ENCODE measurements at places on chromosomes 11 and 22. TPM values are rescaled to one million over a fixed set of nuclear protein-coding genes. Genes with fewer than 3 reads are reported as not detected.

Gene DMC1
- total RNA-seq, result 4.2 TPM

DNA sequence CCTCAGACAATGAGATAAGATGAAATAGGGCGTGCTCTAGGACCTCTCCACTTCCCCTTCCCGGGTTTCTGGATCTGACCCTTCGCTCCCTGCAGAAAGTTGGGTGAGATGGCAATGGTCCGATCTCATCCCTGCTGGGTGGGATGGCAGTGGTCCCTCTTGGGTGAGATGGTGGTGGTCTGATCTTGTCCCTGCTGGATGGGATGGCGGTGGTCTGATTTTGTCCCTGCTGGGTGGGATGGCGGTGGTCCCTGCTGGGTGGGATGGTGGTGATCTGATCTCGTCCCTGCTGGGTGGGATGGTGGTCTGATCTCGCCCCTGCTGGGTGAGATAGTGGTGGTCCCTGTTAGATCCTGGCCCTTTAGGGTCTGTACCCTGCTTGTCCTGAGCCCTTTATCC is 21.3 kb downstream of the ST14 start:
- H3K27ac ChIP-seq, result no peak overlapping the region
- H3K36me3 ChIP-seq, result no peaks in the 10 kb centered on the region
- H3K27me3 ChIP-seq, result no peaks in the 10 kb centered on the region
- peaks cover 32% of the 10 kb centered on the region for H3K4me1 ChIP-seq

GRCh38 chr11:69797156-69797555 is 22.0 kb upstream of the FGF4 start:
- DNase-seq, result no peak
- H3K4me3 ChIP-seq, result no peak overlapping the region
- peaks cover 4% of the 10 kb centered on the region for H3K4me1 ChIP-seq
- H3K36me3 ChIP-seq, result no peaks in the 10 kb centered on the region
- no peak overlapping the region for H3K27ac ChIP-seq

DNA sequence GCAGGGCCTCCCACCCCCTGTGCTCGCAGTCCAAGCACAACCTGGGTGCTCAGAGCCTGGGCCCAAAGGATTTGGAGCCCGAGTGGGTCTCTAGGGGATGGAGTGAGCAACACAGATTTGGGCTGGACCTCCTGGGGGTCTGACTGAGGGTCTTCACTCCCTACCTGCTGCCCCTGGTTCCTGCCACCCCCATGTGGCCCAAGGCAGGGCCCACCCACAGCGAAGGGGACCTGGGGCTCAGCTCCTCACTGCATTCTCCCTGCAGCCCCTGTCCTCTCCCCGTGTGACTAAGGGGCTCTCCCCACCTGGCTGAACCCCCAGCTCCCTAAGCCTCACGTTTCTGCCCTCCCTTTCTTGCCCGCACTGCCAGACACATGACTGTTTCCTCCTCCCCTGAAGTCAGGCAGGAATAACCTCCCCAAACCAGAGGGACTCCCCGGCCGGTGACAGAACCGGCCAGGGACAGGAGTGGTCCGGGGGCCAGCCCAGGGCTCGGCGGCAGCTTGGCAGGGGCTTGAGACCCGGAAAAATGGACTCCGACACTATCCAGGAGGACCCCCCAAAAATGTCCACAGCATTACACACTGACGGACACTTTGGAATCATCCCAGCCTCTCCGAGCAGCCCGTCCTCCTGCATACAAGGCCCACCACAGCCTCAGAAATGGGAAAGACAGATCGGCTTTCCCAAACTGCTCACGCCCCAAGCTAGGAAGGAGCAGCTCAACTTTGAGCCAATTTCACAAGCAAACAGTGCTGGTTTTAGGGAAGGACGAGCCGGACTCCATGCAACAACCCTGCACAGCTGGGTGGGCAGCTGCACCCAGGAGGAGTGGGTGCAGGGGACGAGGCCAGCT is 57.8 kb downstream of the BRD1 start:
- H3K27me3 ChIP-seq, result no peaks in the 10 kb centered on the region
- no peak overlapping the region for H3K4me3 ChIP-seq
- H3K27ac ChIP-seq, result no peak overlapping the region
- peaks cover 20% of the 10 kb centered on the region for H3K36me3 ChIP-seq
- peaks cover 32% of the 10 kb centered on the region for H3K4me1 ChIP-seq

Gene PARVG
- total RNA-seq, result 3.0 TPM

- H3K4me1 ChIP-seq, result peaks cover 40% of the 10 kb centered on the region
- no peak for DNase-seq
- no peaks in the 10 kb centered on the region for H3K36me3 ChIP-seq
Observed at GRCh38 chr11:68211546-68211945, 1.6 kb downstream of the KMT5B start.

DNA sequence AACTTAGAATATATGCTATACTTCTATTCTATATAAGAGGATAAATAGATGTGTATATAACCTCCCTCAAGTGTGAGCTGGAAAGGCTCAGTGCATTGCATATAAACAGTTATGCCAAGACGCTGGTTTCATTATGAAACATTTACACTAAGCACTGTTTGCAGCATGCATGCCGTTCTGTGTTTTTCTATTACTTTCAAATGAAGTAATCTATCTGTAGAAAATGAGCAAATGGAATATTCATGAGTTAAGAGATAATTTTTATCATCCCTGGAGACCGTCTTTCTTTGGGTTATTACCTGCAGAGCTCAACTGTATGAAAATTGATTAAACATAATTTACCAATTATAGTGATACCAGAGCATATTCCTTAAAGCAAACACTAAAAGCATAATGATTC is 925.7 kb upstream of the CCDC90B start:
- H3K4me3 ChIP-seq, result no peak overlapping the region
- no peaks in the 10 kb centered on the region for H3K36me3 ChIP-seq
- no peak overlapping the region for H3K27ac ChIP-seq
- no peak for DNase-seq
- no peaks in the 10 kb centered on the region for H3K27me3 ChIP-seq

Gene OR2AG1
- total RNA-seq, result not detected

DNA sequence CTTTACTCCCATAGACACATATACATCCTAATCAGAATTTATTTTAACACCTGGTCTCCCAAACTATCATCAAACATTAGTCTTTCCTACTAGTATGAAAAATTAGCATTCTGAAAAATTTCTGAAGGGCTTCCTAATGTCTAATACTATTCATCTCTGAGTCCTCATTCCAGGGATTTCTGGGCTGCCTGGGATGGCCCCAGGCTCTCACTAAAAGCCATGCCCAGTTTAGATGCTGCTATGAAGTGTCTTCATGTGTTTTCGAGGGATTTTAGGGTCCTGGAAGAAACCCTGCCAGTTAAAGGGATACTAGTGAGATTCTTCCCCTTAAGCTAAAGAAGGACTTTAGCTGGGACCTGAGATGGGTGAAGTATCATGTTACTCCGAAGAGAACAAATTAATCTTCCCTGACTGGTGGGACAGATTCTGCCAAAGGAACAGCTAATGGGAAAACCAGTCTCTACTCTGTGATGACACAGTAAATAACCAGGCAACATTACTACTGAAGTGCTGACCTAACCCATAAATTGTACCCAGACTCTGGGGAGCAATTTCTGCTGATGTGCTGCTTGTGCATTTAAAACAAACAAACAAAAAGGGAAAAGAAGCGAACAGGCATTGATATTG is 342.6 kb downstream of the SOX6 start:
- H3K36me3 ChIP-seq, result no peaks in the 10 kb centered on the region
- no peak overlapping the region for H3K4me3 ChIP-seq

DNA sequence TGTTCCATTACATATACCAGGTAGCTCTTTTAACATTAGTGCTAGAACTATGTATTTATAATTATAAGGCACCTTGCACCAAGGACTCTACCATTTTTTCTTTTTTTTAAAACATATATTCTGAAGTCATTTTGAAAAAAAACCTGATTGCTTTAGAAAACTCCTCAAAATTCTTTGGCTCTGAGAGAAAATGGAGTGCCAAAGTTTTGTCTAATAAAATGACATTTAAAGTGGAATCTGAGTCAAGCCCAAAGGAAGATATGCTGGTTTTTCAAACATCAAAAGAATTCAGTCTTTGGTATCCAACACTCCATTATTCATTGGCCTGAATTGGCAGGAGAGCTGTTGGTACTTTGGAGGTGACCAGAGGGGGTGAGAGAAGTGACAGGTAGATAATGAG is 116.5 kb downstream of the ME3 start:
- peaks cover 3% of the 10 kb centered on the region for H3K36me3 ChIP-seq
- H3K27me3 ChIP-seq, result no peaks in the 10 kb centered on the region
- DNase-seq, result peak; percentile 46
- no peak overlapping the region for H3K27ac ChIP-seq
- H3K4me1 ChIP-seq, result peaks cover 14% of the 10 kb centered on the region

- no peak overlapping the region for H3K4me3 ChIP-seq
- no peak for DNase-seq
- H3K27me3 ChIP-seq, result no peaks in the 10 kb centered on the region
- H3K4me1 ChIP-seq, result peaks cover 46% of the 10 kb centered on the region
- no peak overlapping the region for H3K27ac ChIP-seq
Observed at GRCh38 chr11:60868682-60869450, 1.5 kb downstream of the ZP1 start.

GRCh38 chr11:9193316-9193715 is 71.8 kb downstream of the DENND5A start:
- H3K4me3 ChIP-seq, result no peak overlapping the region
- H3K27ac ChIP-seq, result no peak overlapping the region
- H3K36me3 ChIP-seq, result peaks cover 28% of the 10 kb centered on the region
- no peaks in the 10 kb centered on the region for H3K4me1 ChIP-seq

DNA sequence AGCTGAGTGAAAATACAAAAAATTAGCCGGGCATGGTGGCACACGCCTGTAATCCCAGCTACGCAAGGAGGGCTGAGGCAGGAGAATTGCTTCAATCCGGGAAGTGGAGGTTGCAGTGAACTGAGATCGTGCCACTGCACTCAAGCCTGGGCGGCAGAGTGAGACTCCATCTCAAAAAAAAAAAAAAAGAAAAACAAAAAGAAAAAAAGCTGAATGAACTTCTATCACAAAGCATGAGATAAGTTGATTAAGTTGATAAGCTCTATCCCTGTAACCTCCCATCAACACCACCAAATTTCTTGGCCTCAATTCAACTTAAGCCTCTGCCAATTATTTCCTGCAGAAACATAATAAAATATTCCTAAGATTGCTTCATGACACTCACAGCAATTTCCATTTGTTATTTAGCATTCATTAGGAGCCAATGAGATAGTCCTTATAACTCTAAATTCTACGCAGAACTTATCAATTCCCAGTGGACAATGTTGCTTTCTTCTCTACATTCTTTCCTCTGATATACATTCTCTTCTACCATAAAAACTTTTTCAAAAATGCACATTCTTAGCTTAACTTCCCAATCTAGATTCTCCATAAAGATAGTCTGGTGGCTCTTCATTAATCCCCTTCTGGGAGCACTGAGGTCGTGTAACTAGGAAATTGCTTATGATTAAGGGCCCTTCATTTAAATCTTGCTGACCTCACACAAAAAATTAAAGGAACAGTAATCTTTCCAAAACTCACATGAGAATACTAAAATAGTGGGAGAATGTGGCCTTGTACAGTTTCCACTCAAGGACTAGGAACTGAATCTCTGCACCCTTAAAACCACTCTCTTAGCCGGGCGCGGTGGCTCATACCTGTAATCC is 2.9 kb downstream of the AMBRA1 start:
- peaks cover 11% of the 10 kb centered on the region for H3K4me1 ChIP-seq
- DNase-seq, result no peak
- H3K27me3 ChIP-seq, result no peaks in the 10 kb centered on the region

- no peak for DNase-seq
- no peaks in the 10 kb centered on the region for H3K27me3 ChIP-seq
- no peaks in the 10 kb centered on the region for H3K4me1 ChIP-seq
- H3K36me3 ChIP-seq, result no peaks in the 10 kb centered on the region
Observed at GRCh38 chr11:81331611-81332235, 1401.9 kb downstream of the FAM181B start.

DNA sequence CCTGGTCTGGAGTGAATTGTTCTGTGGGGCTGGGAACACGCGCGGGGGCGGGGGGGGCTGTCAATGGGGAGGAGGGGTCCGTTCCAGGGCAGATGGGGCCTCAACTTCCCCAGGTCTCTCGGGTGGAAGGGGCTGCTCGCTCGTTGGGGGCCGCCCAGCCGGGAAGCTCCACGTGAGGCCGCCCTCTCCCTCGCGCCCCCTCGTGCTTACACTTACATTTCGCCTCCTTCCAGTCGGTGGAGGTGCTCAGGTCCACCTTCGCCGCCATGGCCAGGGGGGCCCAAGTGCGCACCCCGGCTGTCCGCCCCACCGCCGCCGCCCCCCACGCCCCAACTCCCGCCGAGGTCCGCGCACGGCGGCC is 452 bp downstream of the MACROD1 start:
- H3K4me3 ChIP-seq, result peak overlapping the region; percentile 68
- peak; percentile 48 for DNase-seq
- peaks cover 27% of the 10 kb centered on the region for H3K4me1 ChIP-seq
- no peaks in the 10 kb centered on the region for H3K27me3 ChIP-seq
- peak overlapping the region; percentile 87 for H3K27ac ChIP-seq

DNA sequence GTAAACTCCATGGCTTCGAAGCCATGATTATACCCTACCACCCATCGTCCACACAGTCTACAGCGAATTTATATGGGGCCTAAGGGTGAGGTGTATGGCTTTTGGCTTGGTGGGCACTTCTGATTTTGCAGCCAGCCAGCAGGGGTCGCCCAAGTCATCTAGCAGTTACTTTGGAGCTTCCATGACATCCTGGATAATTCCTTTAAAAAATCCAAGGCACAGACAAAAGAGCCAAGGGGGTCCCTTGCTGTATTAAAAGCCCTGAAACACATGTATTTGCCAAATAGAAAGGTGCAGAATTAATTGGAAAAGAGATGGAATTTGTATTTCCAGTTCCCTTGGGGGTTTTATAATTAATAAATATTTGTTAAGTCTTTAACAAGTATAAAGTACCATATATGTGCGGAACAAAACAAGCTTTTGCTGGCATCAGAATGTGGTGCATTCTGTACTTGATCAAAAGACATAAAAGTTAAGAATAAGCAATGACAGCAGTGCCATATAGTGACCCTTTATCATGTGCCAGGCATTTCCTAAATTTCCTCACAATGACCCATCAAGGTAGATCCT is 132.8 kb upstream of the PITPNB start:
- no peak overlapping the region for H3K27ac ChIP-seq
- H3K4me3 ChIP-seq, result no peak overlapping the region
- H3K4me1 ChIP-seq, result peaks cover 12% of the 10 kb centered on the region
- H3K36me3 ChIP-seq, result peaks cover 8% of the 10 kb centered on the region
- peak; percentile 77 for DNase-seq

GRCh38 chr11:71169313-71169712 is 83.1 kb downstream of the SHANK2 start:
- no peak for DNase-seq
- no peaks in the 10 kb centered on the region for H3K36me3 ChIP-seq
- H3K4me3 ChIP-seq, result no peak overlapping the region
- no peaks in the 10 kb centered on the region for H3K4me1 ChIP-seq

Gene TRIM3
- total RNA-seq, result 15.3 TPM

- no peak overlapping the region for H3K27ac ChIP-seq
- H3K36me3 ChIP-seq, result no peaks in the 10 kb centered on the region
- H3K4me1 ChIP-seq, result peaks cover 13% of the 10 kb centered on the region
- no peak for DNase-seq
- H3K4me3 ChIP-seq, result no peak overlapping the region
Observed at GRCh38 chr11:1340111-1340510, 30.7 kb upstream of the TOLLIP start.

DNA sequence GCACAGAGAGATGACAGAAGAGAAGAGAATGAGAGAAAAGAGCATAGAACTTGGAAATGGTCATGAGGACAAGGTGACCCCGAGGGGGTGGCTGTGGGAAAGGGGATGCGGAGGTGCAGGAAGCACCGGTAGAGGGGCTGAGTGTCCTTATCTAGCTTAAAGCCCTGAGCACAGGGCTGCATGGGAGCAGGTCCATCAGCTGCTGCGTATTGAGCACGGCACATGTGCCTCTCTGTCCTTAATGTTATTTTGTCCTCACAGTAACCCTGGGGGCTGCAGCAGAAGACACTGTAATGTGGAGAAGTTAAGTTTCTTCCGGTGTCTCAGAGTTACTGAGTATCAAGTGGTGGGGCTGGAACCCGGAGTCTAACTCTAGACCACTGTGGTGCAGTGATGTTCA is 94.4 kb upstream of the OR4B1 start:
- no peak overlapping the region for H3K4me3 ChIP-seq
- H3K36me3 ChIP-seq, result no peaks in the 10 kb centered on the region
- no peaks in the 10 kb centered on the region for H3K27me3 ChIP-seq

Gene TMEM45B
- 0.04 TPM for total RNA-seq
